ENCODE measurements at places on chromosomes 3 and 15.

DNA sequence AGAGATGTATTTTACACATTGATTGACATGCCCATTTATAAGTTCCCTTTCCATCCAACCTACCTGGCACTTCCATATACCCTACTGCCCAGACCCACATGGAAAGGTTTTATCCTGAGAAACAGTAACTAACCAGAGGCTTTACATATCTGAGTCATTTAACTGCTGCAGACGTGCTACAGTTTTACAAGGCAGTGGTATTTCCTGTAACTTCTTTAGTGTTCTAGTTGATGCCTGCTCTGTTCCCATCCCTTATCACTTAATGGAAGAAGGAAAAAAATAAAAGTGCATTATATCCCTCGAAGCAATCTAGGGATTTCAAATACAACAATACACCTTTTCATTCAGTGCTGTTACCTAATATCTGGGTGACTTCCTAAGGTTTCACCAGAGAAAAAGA, 107.1 kb downstream of the TMCO5A start:
- DNase-seq = no peak

DNA sequence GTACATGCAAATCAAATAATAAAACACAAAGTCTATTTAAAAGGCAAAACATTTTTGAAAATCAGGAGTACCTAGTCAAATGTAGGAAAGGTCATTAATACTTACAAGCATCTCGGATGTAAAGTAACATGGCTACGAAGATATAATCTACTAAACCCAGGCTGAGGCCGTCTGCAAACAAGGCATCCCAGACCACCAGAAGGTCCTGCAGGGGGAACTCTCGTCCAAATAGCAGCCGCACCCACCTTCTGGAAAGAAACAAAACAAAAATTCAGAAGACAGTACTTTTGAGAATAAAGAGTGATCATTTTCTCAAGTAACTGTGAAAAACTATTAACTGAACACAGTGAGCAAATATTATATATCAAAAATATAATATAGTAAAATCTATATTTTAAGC, 423.1 kb downstream of the PLCL2 start:
- no peak for DNase-seq

- DNase-seq = no peak
Observed at GRCh38 chr3:194854206-194854605, 168.5 kb downstream of the FAM43A start.

GRCh38 chr3:122988508-122988907, 39.1 kb downstream of the SEMA5B start:
- no peak for DNase-seq

DNA sequence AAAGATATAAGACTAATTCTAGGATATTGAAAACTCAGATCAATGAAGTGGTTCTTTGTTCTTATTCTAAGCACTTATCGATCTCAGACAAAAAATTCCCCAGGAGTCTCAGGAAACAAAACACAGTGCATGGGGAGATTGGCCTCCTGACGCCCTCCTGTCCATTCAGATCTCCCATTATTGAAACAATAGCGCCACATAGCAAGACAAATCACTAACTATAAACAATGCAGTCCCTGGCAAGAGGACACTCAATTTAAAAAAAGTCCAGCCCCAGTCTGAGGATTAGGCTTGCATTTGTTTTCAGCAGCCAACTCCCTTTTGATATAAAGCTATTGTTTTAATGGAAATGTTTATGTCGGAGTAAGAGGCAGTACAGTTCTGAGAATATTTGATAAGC, 528.2 kb downstream of the GABRG3 start:
- DNase-seq = no peak

- no peak for DNase-seq
Observed at GRCh38 chr15:73305331-73306211, 63.2 kb downstream of the HCN4 start.

DNA sequence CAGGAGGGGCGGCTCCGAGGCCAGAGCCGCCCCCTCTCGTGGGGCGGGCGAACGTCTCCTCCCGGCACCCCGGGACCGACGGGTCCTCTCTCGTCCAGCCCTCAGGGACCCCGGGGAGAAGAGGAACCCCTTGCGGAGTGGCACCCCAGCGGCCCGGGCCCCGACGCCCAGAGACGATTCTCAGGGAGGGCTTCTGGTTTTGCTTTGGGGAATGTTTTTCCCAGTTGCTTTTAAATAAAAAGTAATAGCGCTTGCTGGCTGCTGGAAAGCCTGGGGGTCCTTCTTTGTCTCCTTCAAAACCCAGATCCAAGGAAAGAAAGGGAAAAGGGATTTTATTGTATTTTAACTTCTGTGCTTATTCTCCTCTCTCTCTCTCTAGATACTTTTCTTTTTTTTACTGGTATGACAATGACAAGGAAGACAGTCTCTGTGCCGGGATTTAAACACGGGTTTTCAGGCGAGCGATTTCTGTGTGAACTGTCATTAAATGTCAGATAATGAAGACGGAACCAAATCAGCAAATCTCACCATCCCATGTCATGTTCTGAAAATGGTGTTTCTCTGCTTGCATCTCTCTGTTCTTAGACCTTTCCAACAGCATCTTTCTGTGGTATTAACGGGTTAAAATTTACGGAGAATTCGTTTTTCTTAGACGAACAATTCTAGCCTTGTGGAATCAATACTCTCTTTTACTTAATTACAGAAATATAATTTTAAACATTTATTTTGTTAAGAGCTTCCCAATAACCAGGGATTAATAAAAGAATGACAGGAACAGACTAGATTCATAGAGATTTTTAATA, 530 bp upstream of the PCOLCE2 start:
- DNase-seq = no peak

DNA sequence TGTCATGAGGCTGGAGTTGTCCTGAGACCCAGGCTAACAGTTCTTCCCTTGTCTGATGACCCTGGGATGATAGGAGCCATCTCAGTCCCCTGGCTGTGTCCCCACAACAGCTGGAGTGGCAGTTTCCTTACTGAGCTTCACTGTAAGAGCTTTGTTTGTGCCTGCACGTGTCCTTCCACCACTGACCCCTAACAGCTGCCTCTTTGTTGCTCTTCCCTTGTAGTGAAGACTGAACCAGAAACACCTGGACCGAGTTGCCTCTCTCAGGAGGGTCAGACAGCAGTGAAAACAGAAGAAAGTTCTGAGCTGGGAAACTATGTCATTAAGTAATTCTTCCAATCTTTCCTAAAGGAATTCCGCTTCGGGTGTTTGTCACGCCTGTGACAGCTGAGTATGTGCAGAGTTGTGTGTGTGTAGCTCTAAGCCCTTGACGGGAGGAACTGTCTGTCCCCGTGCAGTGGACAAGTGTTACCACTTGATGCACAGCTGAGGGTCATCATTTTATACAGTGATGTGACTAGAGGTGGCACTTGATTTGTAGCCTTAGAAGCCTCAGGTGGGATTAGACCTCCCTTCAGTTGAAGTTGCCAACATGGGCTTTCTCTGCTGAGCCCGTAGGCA, 25.0 kb downstream of the MAP6D1 start:
- DNase-seq = no peak

DNA sequence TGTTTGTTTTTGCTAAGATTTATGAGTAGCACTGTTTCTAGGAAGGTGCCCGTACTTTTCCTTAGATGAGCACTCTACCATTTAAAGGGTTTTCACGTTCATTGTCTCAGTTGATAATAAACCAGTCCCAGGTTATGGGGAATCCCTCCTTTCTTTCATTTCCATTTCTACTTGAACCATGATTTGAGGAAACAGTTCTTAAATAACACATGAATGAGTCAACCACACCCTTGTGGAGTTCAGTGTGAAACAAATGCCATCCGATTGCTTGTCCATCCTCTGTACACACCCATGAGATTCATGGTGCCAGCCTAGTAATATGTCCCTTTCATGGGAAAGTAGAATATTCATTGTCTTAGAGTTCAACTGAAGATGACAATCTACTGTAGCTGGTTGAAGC, 23.1 kb downstream of the CMTM8 start:
- DNase-seq = no peak

DNA sequence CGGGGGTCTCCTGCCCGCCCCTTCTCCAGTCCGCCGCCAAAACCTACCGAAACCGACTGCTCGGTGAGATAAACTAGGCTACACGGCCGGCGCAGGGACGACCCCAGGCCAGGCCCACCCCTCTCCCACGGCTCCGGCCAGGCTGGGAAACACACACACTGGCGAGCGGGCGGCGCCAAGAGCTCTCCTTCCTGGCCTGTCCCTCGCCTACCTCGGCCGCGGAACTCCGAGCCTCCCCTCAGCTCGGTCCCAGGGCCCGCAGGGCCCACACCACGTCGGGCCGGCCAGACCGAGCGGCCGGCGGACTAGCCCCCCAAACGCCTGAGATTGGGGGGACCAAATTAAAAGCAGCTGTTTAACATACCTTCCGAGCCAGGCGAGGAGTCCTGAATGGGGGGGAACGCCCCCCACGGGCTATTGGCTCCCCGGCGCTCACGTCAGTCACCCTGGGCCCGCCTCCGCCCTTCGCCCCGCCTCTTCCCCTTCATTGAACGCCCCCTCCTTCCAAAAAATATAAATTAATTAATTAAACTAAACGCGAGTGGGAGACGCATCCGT, 4.0 kb upstream of the SIN3A start:
- peak; percentile 91 for DNase-seq

DNA sequence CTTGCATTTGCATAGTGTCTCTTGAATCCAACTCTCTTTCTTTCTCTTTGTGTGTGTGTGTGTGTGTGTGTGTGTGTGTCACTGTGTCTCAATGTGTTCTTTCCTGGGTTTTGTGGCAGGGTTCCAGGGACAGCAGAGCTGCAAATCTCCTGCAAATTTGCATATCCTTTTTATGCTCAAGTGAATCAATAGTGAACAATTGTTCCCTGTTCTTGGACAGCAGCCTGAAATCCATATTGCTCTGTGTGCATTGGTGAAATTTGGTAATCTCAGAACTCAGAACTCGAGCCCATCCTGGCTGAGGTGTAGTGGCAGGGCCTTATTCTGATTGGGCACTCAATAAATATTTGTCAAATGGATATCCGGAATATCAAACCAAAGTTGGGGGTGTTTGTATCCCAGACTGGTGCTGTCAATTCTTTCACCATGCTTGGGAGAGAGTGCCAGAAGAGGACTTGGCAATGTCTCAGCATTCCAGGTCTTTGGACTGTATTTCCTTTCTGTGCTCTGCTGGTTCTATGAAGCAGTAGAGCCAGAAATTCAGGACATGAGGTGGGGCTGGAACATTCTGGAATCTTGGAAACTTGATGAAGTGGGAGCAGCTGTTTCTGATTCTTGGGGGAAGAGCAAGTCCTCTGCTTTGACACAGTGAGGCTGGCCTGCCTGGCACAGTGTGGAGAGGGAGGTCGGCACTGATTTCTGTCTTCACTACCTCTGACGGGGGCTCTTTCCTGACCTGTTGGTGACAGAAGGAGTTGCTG, 380.6 kb upstream of the C2CD4B start:
- no peak for DNase-seq

- no peak for DNase-seq
Observed at GRCh38 chr3:63808633-63809032, 10.5 kb upstream of the C3orf49 start.

DNA sequence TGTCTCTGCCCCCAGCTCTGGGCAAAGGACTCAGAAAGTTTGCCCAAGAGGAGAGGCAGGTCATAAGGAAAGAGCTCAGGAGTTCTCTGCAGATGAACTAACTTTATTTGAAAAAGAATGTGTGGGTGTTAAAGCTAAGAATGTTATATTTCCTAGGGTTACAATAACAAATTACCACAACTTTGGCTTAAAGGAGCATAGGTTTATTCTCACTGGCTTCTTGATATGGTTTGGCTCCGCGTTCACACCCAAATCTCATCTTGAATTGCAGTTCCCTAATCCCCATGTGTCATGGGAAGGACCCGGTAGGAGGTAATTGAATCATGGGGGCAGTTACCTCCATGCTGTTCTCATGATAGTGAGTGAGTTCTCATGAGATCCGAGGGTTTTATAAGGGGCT, 383.7 kb upstream of the CFAP20DC start:
- DNase-seq = no peak

DNA sequence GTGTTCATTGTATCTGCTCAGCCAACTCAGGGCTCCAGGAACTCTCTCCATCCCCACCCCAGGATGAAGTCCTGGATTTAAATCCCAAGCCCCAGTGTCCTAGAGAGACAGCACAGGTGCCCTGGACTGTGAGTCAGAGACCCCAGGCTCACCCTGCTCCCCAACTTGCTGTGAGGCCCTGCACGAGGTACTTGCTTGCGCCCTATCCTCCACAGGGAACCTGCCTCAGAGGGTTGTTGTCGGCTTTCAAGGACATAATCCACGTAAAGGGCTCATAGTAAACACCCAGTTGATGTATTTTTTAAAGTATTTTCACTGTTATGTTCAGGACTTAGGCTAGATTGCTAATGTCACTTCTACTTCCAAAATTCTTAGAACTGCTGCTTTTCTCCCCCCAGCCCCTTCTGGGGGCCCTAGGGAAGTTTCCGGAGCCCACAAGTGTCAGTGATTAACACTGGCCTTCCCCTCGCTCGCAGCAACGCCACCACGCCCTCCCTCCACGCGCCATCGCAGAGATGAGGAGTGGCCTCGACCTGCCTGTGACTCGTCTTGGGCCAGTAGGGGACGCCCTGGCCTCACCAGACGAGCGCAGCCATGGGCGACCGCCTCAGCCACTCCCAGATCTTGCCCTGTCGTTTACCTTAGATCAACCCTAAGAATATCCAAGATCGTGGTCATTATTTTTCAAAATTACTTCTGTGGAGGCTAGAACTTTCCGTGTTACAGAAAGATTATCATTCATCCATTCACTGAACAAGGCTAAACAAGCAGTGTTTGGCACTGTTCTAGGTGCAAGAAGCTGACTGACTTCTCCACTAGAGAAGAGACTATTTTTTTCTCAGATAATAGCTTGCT, 6.0 kb upstream of the SRP14 start:
- peak; percentile 89 for DNase-seq

- peak; percentile 68 for DNase-seq
Observed at GRCh38 chr15:84715441-84716035, 401 bp downstream of the SEC11A start.

DNA sequence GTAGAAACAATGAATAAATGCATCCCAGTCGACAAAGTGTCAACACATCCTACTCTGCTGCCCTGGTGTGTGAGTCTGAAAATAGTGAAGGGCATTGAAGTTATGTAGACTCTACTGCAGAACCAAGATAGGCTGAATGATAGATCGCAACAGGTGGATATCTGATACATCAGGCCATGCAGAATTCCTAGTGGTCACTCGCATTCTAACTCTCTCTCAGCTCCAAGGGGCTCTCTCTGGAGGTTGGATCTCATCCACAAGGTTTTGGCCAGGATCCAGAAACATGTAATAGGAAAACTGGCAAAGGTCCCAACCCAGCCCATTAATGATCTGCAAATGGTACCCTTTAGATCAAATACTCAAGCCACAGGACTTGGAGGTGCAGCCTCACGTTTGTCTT, 514.1 kb downstream of the MAGI1 start:
- DNase-seq = no peak
